NCI-H82 (cell line): ENCODE measurements at places on chromosomes 12 and 14.

DNA sequence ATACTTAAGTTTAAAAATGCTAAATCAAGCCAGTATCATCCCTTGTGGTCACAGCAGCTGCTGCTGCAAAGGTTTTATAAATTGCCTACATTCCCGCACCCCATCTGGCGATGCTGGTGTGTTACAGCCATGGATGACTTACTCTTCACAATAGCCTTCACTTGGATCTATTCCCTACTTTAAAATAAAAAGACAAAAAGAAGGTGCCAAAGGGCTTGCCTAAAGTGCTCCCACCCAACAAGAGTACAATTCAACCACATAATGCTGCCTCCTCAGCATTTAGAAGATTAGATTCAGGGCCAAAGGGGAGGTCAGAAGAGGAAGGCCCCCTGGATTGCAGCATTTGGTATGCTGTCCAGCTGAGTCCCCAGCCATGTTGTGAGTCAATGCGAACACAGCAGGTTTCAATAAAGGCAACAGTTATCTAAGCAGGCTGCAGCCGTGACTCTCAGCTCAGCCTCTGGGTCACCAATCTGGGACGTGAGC, 176.1 kb downstream of the DAD1 start:
- DNase-seq = no peak

GRCh38 chr12:2384533-2385351, 332.0 kb downstream of the CACNA1C start:
- no peak for DNase-seq

DNA sequence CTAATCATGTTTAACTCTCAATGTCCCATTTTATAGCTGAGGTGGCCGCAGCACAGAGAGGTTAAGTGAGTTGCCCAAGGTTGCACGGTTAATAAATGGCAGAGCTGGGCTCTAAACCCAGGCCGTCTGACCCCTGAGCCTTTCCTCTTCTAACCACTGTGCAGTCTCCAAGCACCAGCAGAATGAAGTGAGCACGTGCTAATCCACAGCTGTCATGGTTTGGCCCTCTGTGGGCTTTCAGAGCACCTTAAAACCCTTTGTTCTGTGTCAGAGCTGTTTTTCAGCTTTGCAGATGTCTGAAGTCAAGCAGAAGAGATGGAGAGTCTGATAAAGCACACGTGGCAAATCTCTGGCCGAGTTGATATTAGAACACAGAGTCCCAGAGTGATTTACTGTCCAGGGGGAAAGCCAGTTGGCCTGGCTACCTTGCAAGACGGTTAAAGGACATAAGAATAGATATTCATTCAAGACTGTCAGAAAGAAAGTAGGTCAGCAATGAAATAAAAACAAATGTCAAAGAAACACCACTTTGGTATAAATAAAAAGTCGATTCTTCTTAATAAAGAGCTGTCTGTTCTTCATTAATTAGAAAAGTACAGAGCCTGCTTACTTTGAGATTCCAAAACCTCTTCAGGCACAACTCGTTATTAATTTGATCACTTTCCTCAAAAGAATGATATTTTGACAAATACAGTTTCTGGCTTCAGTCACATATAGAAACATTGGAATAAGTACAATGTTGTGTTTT, 107.3 kb downstream of the CRADD start:
- peak; percentile 84 for DNase-seq

DNA sequence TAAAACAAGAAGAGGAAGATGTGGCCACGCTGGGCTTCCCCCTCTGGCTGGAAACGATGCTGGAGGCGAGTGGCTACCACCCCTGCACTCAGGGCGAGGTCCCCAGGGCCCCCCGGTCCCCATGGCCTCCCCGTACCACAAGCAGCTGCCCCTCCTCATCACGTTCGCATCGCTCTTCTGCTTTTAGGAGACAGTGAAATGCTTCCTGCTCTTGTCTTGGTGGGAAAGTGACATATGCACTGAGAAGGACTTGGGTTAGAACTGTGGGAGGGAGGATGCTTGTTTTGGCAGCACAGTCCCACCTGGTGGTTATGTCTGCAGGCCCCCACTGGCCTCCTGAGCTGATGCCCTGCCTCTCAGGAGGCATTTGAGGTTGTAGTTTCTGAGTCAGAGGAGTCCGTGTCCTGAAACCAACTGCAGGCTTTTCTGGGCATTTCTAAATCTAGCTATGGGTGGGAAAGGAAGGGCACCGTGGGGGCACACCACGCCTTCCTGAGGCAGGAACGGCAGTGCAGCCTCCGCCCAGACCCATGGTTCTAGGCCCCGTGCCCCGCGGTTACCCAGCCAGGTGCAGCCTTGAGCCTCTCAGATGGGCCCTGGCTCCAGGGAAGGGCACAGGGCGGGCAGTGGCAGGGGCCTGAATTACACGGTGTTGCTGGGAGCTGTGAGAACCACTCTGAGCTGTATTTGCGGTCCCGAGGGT, 139.3 kb downstream of the ADGRD1 start:
- no peak for DNase-seq

- DNase-seq = no peak
Observed at GRCh38 chr14:95394297-95395097, 74.8 kb upstream of the CLMN start.

- DNase-seq = peak; percentile 1
Observed at GRCh38 chr14:88129306-88130056, 124.5 kb downstream of the GPR65 start.
